Adrenal gland (tissue), 19 donors: ENCODE measurements at places on chromosomes 7 and 10.

- H3K4me1 ChIP-seq = peaks cover 18% of the 10 kb centered on the region
- H3K36me3 ChIP-seq = no peaks in the 10 kb centered on the region
- H3K4me3 ChIP-seq = peak overlapping the region; percentile 78
- peak overlapping the region; percentile 85 for H3K27ac ChIP-seq
- no peaks in the 10 kb centered on the region for H3K27me3 ChIP-seq
- no peak for DNase-seq
These were observed 589 bp downstream of the LSM8 start for GRCh38 chr7:118184565-118184940.

DNA sequence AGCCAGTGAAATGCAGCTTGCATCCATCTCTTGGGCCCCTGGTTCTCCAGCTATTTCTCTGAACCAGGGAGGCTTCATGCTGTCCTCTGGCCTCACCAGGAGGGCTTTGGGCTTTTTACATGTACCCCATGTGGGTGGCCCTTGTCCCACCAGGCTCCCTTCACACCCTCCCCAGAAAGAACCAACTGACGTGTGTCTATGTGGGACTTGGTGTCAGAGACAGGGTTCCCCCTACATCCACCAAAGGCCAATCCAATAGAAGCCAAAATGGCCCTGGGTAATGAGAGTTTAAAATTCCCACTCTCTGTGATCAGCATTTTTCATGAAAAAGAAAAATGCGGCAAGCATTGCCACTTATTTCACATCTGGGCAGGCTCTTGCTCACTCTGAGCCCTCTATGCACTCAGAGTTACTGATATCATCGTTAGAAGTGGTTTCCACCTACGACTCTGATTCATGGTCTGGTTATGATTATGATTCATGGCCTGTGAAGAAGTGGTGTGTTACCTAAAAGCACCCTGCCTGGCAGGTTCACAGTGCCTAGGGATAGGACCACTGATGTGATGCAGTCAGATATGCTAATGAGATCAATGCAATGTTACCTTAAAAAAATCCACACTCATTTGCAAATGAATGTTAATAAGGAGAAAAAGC is 133.5 kb downstream of the BUB3 start:
- no peaks in the 10 kb centered on the region for H3K4me1 ChIP-seq
- H3K27ac ChIP-seq = no peak overlapping the region

DNA sequence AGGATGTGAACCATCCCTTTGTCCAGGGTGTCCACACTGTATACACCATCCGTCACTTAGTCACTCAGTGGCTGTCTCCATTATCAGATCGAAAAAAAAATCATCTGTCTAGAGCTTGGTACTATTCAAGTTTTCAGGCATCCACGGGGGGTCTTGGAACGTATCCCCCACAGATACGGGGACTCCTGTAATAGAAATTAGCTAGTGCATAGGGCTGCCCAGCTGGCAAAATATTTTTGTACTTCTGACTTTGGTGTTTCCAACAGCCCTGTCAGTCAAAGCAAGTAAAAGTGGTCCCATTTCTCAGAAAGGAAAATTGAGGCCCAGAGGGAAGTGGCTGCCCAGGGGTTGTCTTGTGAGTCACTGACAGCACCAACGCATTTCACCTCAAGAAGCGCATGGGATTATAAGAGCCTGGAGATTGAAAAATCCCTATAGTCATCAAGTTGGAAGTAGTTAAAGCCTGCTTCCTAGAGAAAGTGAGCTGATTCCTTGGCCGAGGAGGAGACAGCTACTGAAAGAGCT is 52.1 kb upstream of the SLC29A3 start:
- H3K27ac ChIP-seq = no peak overlapping the region
- no peak overlapping the region for H3K4me3 ChIP-seq
- no peak for DNase-seq
- no peaks in the 10 kb centered on the region for H3K36me3 ChIP-seq

DNA sequence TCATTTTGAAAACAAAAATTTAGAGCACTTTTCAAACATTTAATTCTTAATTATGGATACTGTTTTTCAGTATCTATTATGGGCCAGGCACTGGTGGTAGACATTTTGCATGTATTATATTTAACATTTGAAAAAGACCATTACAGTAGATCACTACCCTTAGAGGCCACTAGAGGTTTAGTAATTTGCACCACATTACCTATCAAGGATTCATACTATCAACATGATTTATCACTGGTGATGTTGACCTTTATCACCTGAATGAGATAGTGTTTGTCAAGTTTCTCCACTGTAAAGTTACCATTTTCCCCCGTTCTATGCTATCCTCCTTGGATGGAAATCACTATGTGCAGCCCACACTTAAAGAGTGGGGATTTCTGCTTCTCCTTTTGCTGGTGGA is 4.4 kb upstream of the SNX13 start:
- H3K4me3 ChIP-seq = no peak overlapping the region
- H3K36me3 ChIP-seq = no peaks in the 10 kb centered on the region
- H3K27me3 ChIP-seq = no peaks in the 10 kb centered on the region
- H3K4me1 ChIP-seq = peaks cover 35% of the 10 kb centered on the region

DNA sequence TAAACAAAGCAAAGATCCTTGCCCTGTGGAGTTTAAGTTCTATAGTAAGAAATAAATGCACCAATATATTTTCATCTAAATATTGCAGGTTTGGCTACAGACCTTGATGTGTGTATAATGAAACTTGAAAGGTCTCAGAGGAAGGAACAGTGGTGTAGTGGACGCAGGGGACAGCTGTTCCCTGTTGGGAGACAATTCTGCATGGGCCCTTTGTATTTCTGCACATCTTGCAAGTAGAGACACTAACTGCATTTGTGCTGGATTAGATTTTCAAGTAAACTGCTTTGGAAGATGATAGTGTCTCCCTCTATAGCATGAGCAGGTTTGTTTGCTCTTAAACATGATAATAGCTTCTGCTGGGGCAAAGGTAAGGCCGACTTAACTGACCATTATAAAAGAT is 57.5 kb upstream of the FAM133B start:
- H3K27ac ChIP-seq = no peak overlapping the region
- no peak overlapping the region for H3K4me3 ChIP-seq
- peaks cover 25% of the 10 kb centered on the region for H3K4me1 ChIP-seq
- DNase-seq = no peak
- no peaks in the 10 kb centered on the region for H3K36me3 ChIP-seq
- H3K27me3 ChIP-seq = no peaks in the 10 kb centered on the region

- H3K27me3 ChIP-seq = no peaks in the 10 kb centered on the region
- H3K27ac ChIP-seq = peak overlapping the region; percentile 63
- no peak for DNase-seq
These were observed 766 bp downstream of the BAMBI start for GRCh38 chr10:28677888-28678686.

GRCh38 chr7:30173058-30173897 is 38.5 kb downstream of the MTURN start:
- peak; percentile 90 for DNase-seq
- no peaks in the 10 kb centered on the region for H3K36me3 ChIP-seq
- H3K27me3 ChIP-seq = no peaks in the 10 kb centered on the region
- H3K27ac ChIP-seq = peak overlapping the region; percentile 62

GRCh38 chr7:39948375-39948955 is 1.6 kb upstream of the CDK13 start:
- H3K27ac ChIP-seq = peak overlapping the region; percentile 100
- DNase-seq = no peak
- H3K36me3 ChIP-seq = no peaks in the 10 kb centered on the region
- H3K4me1 ChIP-seq = peaks cover 7% of the 10 kb centered on the region
- H3K27me3 ChIP-seq = no peaks in the 10 kb centered on the region

DNA sequence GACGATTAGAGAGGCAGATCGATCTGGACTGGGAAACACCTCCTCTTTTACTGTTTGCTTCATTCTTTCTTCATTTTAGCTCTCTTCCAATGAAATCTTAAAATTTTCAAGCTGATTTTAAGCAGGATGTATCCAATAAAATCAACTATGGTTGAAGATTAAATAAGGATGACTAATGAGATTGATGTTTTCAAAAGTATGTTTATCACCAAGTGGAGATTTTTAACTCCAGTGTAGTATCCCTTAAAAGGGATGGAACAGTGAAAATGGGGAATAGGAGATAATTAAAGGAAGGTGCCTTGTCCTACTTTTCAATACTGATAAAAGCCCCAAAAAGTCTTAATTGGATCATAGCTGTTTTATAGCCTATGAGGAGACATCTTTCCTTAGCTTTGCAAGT is 11.6 kb upstream of the LIPF start:
- no peaks in the 10 kb centered on the region for H3K27me3 ChIP-seq
- no peak overlapping the region for H3K27ac ChIP-seq
- no peak overlapping the region for H3K4me3 ChIP-seq
- H3K36me3 ChIP-seq = no peaks in the 10 kb centered on the region
- DNase-seq = no peak
- H3K4me1 ChIP-seq = peaks cover 5% of the 10 kb centered on the region

DNA sequence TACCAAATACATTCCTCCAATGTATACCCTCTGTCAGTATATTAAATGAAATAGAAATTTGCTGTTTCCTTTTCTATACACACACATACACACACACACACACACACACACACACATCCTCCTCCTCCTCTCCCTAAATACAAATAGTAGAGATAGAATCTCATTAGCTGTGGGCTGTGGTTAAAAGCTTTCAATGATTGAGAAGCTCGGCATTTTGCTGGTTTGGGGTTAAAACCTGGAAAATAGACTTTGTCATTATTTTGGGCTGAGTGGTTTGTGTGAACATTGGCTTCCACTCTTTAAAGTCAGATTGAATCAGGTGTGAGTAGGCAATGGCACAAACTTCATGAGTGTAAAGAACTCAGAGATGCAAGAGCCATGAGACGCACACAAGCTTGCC is 596.0 kb downstream of the XPNPEP1 start:
- no peaks in the 10 kb centered on the region for H3K4me1 ChIP-seq
- no peak for DNase-seq
- H3K27ac ChIP-seq = no peak overlapping the region
- no peaks in the 10 kb centered on the region for H3K36me3 ChIP-seq
- no peak overlapping the region for H3K4me3 ChIP-seq

GRCh38 chr10:6721480-6721879 is 141.4 kb upstream of the PRKCQ start:
- no peak overlapping the region for H3K4me3 ChIP-seq
- H3K27me3 ChIP-seq = no peaks in the 10 kb centered on the region
- no peak for DNase-seq
- no peaks in the 10 kb centered on the region for H3K36me3 ChIP-seq
- no peaks in the 10 kb centered on the region for H3K4me1 ChIP-seq

- no peaks in the 10 kb centered on the region for H3K4me1 ChIP-seq
- H3K27ac ChIP-seq = no peak overlapping the region
- no peaks in the 10 kb centered on the region for H3K27me3 ChIP-seq
- no peak overlapping the region for H3K4me3 ChIP-seq
These were observed 24.9 kb downstream of the RPS24 start for GRCh38 chr10:78058562-78058961.

GRCh38 chr10:22002591-22003176 is 846 bp downstream of the DNAJC1 start:
- no peaks in the 10 kb centered on the region for H3K36me3 ChIP-seq
- no peak for DNase-seq
- peak overlapping the region; percentile 91 for H3K4me3 ChIP-seq
- H3K27me3 ChIP-seq = no peaks in the 10 kb centered on the region

DNA sequence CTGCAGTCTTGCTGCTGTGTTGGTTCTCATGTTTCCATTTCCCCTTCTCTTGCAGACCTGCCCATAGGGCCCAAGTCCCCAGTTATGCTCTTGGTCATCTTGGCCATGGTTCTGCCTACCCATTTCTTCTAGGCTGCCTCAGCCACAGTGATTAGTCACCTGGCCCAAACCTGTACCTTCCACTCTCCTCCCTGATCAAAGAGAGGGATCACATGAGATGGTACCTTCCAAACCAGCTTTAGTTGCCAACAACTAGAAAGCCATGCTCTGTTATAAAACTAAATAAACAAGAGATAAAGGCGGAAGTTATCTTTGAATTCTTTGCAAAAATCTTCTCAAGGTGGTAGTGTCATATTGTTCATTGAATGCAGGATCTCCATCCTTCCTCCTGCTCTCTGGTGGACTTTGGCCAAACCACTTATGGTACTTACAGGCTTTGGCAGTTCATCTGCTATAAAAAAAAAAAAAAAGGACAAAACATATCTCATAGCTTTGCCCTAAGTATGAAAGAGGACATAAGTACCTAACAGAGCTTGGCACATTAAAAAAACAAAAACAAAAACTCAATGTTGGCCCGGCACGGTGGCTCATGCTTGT is 25.8 kb downstream of the TACC2 start:
- H3K27ac ChIP-seq = no peak overlapping the region
- no peak for DNase-seq
- H3K36me3 ChIP-seq = no peaks in the 10 kb centered on the region

DNA sequence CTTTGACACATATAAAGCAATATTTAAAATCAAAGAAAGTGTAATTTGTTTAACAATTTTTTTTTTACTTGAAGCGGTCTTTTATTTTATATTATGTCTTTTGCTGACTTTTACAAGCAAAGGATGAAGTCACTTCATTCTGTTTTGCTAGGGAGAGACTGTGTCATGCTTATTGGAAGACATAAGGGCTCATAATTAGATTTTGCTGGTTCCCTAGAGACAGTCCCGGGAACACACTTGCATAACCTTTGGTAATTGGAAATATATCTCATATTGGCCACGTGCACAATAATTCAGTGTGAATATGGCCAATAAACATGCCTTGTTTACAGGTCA is 448 bp upstream of the NET1 start:
- no peak for DNase-seq
- H3K27ac ChIP-seq = no peak overlapping the region
- no peaks in the 10 kb centered on the region for H3K4me1 ChIP-seq
- no peaks in the 10 kb centered on the region for H3K36me3 ChIP-seq

DNA sequence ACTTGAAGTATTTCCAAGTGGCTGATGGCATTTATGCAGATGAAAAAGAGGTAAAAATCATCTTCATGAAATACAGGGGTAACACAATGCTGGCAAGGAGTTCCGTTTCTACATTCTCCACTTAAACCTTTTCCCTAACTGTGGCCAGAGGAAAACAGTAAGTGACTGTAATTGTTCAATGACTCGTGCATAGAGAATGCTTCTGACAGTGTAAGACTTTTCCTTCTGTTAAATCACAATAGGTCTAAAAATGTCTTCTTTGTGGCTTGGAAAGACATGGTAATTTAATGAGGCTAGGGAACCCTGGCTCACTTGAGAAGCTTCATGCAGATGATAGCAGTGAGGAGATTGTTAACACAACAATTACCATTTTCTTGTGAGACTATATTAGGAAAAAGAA is 50.3 kb upstream of the RSU1 start:
- no peak overlapping the region for H3K4me3 ChIP-seq
- no peaks in the 10 kb centered on the region for H3K27me3 ChIP-seq
- no peaks in the 10 kb centered on the region for H3K4me1 ChIP-seq
- no peak for DNase-seq

GRCh38 chr7:53602817-53603418 is 567.5 kb downstream of the POM121L12 start:
- H3K36me3 ChIP-seq = no peaks in the 10 kb centered on the region
- no peak overlapping the region for H3K27ac ChIP-seq
- no peak overlapping the region for H3K4me3 ChIP-seq
- no peaks in the 10 kb centered on the region for H3K27me3 ChIP-seq
- no peaks in the 10 kb centered on the region for H3K4me1 ChIP-seq
- no peak for DNase-seq
